IPS DF 6.9 (cell line): ENCODE measurements at places on chromosomes 2 and 18.

- no peak for DNase-seq
Measured at GRCh38 chr2:96685577-96686459, 43.3 kb downstream of the FER1L5 start.

- no peak for DNase-seq
Measured at GRCh38 chr2:121489284-121489683, 41.4 kb upstream of the RNU4ATAC start.

DNA sequence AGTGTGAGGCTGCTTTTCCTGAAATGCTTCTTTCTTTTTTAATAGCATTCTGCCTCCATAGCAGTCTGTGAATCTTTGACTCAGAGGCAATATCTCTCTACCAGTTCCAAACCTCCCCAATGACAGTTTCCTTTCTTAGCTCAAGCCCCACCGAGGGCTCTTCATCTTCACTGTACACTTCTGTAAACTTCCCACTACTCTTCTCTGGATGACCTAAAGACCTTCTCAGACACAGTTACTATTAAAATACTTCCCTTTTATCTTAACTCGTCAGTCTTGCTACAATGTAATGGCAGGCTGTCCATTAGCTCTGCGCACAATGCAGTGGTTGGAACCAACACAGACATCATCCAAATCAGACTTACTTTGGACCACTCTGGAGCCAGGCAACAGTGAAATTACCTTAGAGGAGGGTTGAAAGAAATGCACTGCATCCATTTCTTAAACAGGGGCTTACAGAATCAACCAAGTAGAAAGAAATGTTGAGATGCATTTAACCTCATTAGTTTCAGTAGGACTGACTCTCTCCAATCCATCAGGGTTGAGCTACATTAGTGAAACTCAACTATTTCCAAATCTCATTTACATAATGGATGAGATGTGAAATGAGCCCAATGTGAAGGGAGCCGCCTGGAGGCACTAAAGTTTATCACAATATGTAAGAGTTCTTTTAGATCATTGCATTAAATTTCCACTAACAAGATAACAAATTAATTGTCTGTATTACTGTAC is 343.8 kb downstream of the SETBP1 start:
- no peak for DNase-seq

DNA sequence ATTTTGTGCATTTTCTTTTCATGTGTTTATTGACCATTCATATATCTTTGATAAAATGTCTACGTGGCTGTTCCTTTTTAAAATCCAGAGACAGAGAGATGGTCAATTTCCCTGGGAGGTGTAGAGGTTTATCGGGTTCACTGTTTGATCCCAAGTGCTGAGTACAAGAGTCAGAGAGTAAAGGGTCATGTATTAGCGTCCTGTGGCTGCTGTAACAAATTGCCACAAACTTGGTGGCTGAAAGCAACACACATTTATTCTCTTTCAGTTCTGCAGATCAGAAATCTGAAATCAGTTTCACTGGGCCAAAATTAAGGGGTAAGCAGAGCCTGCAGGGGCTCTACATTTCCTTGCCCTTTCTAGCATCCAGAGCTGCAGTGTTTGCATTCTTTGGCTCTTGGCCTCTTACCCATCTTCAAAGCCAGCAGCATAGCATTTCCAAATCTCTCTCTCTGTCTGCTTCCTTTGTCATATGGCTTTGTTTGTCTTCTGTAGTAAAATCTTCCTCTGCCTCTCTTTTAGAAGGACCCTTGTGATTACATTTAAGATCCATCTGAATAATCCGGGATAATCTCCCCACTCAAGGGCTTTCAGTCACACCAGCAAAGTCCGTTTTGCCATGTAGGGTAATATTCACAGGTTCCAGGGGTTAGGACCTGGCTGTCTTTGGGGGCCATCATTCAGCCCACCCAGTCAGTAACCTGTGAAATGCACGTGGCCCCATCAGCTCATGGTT is 49.9 kb downstream of the TMEM17 start:
- DNase-seq: no peak

DNA sequence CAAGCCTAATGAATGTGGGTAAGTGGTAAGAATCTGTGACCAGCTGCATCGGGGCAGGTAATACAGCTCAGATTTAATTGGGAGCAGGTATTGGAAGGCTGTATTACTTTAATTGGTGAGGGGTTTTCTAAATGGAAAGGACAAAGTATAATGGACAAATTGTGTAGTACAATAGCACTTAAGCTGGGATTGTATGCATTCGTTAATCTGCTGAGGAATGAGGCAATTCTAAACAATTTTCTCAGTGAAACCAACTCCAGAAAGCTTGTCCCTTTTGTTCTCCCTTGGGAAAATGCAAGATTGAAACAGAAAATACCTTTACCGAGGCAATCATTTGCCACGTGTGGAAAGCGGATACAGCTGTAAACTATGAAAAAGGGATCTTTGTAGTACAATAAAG is 801.6 kb upstream of the POU3F3 start:
- DNase-seq: no peak

GRCh38 chr2:71783215-71783614 is 329.9 kb downstream of the DYSF start:
- DNase-seq: no peak

GRCh38 chr2:159639712-159640111 is 23.4 kb upstream of the BAZ2B start:
- DNase-seq: no peak

- DNase-seq: no peak
Measured at GRCh38 chr18:12599966-12600365, 57.9 kb downstream of the SPIRE1 start.

DNA sequence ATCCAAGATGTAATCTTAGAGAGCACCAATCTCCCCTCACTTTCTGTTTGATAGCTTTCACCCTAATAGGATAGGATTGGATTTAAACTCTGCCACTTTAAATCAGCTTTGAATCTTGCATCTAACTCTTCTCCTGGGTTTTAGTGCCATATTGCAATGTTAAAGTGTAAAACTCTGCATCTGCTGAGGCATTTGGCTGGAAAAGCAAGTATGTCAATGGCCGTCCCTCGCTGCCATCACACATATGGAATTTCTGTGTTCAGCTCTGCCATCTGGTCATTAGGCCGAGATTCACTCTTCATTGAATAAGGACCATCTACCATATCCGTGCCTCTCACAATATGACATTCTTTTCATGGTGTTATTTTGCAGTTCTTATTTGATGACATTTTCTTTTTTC is 728.1 kb upstream of the PIK3C3 start:
- no peak for DNase-seq

- no peak for DNase-seq
Measured at GRCh38 chr2:189609423-189609816, 28.8 kb upstream of the SLC40A1 start.

DNA sequence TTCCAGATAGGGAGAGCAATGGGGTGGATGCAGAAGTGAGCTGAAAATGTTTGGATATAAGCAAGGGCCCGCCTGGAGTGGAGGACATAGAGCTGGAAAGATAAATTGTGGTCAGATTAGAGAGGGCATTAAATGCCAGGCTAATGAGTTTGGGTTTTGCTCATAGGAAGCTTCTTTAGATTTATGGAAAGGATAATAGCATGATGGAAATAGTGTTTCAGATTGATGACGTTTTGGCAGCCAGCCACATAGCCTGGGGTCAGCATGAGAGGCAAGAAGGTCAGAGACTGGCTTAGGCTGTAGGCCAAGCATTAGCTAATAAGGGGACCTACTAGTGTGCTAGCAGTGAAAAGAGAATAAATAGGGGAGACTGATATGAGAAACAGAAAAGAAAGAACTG is 321.6 kb downstream of the STK39 start:
- no peak for DNase-seq
